Bronchial epithelial cell (primary cell): ENCODE measurements at places on chromosomes 3 and 15. TPM values are rescaled to one million over a fixed set of nuclear protein-coding genes. Genes with fewer than 3 reads are reported as not detected.

The KLHL6 gene
- total RNA-seq, result under 0.01 TPM in 2 replicates

The SLC9A9 gene
- total RNA-seq, result 1.3 and 1.4 TPM in 2 replicates

The GRM7 gene
- total RNA-seq, result not detected in 2 replicates

The GRIP2 gene
- under 0.01 TPM in 2 replicates for total RNA-seq

The LRRC2 gene
- total RNA-seq, result under 0.01 and 0.26 TPM in 2 replicates

The TTLL13 gene
- under 0.01 TPM in 2 replicates for total RNA-seq

The SLC28A2 gene
- not detected in 2 replicates for total RNA-seq

The PLSCR4 gene
- under 0.01 and 0.26 TPM in 2 replicates for total RNA-seq

The CCDC9B gene
- total RNA-seq, result 12.1 and 17.3 TPM in 2 replicates

The BBX gene
- 49.5 and 59.7 TPM in 2 replicates for total RNA-seq

The CYB561D2 gene
- total RNA-seq, result 18.9 and 22.1 TPM in 2 replicates

The SLC7A14 gene
- under 0.01 TPM in 1 of 2 replicates, not detected in the other for total RNA-seq

The SPINT1 gene
- total RNA-seq, result 145 and 191 TPM in 2 replicates

The RARRES1 gene
- total RNA-seq, result 2.4 TPM in 1 of 2 replicates, not detected in the other

The SRP14 gene
- 95.8 and 176 TPM in 2 replicates for total RNA-seq

The GNB4 gene
- total RNA-seq, result 10.9 and 15.8 TPM in 2 replicates

The CATSPER2 gene
- 4.7 TPM in 2 replicates for total RNA-seq
